BE2C (cell line): ENCODE measurements at places on chromosomes 6 and 20.

DNA sequence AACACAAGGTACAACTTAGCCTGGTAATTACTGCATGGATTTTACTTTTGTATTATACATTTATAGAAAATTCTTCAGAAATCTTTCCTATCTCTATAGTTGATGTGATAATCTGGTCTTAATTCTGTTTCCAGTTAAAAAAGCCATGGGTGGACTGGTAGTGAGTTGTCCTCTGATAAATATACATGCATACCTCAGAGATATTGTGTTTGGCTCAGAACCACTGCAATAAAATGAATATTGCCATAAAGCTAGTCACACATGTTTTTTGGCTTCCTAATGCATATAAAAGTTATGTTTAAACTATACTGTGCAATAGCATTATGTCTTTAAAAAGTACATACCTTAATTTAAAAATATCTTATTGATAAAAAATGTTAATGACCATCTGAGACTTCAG lies 708.6 kb upstream of the MARCKS start:
- no peak for DNase-seq

- DNase-seq: no peak
These were observed 64.0 kb downstream of the ARHGAP18 start for GRCh38 chr6:129645830-129646579.

DNA sequence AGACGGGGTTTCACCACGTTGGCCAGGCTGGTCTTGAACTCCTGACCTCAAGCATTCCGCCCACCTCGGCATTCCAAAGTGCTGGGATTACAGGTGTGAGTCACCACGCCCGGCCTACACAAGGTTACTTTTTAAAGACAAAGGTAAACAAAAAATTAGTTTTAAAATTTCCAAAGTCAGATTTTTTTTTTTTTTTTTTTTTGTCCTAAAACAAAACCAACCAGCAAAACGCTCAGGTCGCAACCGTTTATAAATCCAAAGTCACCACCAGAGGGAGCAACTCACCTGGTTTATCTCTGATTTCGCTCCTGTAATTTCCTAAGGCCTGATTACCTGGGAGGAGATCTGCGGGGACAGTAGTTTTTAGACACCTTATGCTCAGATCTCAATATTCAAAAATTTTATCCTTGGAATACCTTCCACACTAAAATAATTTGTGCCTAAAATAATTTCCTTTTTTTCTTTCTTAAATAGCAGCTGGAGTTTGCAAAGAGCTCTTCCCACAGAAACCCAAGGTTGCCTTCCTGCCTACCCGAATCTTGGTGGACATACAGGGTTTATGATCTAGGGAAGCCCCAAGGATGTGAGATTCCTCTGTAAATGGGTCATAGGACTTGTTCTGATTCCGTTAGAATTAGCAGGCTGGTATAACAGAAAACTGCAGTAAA lies 19.8 kb upstream of the TREM1 start:
- peak; percentile 37 for DNase-seq

DNA sequence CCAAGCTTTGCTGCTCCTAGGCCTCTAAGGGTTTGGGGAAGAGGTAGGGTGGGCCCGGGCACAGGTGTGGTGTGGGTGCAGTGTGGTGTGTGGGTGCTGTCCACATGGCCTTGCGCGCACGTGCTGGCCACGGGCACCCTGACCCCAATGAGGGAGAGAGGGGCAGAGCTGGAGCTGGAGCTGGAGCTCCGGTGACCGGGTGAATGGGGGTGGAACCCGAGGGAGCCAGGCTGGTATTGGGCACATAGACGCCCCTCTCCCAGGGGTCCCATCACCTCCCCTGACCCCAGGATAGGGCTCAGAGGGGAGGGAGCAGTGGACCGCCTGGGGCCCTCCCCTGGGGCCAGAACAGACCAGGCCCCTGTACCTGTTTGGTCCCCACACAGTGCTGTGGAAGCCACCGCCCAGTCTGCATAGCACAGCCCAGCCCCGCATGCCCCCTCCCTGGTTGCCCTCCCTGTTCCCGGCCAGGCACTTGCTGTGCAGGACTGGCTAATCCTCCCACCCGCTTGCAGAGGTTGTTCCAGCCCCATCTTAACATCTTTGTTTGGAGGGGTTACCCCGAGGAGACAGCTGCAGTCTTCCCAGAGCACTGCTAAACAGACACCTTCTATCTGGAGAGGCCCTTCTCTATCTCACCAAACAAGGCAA lies 984 bp downstream of the ADAM33 start:
- DNase-seq: no peak

GRCh38 chr6:36227379-36228228 lies 31.1 kb downstream of the BRPF3 start:
- no peak for DNase-seq

GRCh38 chr6:154766288-154766687 lies 33.1 kb downstream of the SCAF8 start:
- no peak for DNase-seq

GRCh38 chr6:8939615-8940014 lies 504.3 kb upstream of the SLC35B3 start:
- no peak for DNase-seq

DNA sequence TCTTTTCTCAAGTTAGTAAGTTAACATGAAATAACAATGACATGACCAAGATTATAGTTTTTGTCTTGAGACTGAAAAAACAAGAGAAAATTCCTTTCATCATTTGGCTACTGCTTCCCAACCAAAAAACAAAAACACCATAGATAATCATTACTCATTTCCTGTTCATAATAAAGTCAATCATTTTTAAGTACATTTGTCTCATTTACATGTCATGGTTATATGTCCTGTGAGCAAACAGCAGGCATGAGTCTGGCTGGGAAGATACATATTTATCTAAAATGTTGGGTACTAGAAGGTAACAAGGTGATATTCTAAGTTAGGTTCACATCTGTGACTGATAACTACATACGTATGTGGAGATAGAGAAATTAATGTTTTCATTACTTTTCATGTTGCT lies 180.5 kb downstream of the ISM1 start:
- no peak for DNase-seq

DNA sequence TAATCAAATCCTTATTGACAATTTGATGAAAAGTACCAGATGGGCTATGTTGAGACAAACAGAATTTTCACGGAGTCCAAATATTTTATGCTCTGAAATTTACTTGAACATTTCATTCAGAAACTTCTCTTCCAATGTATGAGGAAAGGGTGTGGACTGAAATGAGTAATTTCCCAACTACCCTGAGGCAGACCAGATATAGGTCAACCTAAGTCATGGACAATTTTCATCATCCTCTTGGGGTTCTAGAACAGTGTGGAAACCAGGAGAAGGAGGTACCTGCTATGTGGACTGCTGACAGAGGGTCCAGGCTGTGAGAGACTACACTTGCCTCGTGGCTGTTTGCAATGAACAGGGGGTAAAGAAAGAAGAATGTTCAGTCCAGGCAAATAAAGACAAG lies 323.0 kb downstream of the ESR1 start:
- no peak for DNase-seq

GRCh38 chr6:16540804-16541752 lies 220.2 kb downstream of the ATXN1 start:
- DNase-seq: no peak

DNA sequence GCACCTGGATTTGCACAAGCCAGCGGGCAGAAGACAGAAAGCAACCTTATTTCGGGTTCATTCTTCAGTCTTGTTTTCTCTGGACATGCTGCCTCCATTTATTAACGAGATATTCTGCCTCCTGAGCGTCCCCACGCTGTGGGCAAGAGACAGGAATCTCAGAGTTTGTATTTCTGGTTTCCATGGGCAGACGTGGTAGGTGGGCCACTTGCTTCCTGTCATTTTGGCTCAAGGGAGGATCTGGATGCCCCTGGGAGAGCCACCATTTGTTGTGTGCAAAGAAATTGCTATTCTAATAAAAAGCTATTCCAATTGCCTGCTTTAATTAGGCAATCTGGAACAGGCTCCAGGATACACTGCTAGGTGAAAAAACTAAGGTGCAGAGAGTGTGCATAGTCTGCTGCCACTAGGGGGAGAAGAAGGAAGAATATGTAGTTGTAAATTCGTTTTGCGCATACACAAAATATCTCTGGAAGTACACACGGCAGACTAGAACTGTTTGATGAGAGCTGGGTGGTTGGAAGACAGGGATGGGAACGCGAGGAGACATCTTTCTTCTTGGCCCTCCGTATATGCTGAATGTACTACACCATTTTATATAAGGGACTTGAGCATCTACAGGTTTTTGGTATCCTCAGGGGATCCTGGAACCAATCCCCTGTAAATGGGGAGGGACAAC lies 30.1 kb upstream of the SLC16A10 start:
- DNase-seq: peak; percentile 34

GRCh38 chr6:15423286-15423993 lies 177.6 kb downstream of the JARID2 start:
- DNase-seq: no peak

- no peak for DNase-seq
These were observed 212.3 kb upstream of the HSF2 start for GRCh38 chr6:122187186-122187585.

DNA sequence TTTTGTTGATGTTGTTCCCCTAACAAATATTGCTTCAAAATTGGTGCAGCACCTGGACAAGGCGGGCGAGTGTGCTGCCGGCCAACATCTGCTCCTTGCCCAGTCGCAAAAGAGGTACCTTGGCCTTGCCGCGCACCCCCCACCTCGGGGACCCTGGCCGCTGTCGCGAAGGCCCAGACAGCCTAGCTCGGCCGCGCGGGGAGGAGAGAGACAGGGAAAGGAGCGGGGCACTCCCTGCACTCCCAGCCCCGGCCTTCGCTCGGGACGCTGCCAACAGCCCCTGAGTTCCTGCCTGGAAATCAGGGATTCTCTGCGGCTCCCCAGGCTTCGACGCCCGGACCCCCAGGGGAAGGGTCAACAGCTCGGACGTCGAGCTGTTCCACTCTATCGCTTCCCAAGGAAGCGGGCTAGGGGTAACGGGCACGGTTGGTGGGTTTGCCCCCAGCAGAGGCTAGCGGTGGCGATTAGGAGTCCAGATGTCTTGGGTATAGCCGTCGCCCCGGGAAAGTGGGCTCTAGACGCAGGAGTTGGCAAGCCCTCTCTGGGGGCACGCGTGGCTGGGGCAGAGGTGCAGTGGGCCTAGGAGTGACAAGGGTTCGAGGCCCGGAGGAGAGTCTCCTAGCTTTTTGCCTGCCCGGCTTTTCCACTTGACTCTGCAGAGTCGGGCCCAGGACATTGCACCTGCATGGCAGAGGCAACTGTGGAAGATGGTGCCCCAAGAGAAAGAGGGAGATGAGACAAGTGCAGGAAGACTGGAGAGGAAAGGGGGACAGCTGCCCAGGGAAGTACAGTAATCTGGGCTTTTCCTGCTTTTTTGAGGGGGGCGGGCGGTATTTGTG lies 8.2 kb downstream of the POU3F2 start:
- DNase-seq: no peak

DNA sequence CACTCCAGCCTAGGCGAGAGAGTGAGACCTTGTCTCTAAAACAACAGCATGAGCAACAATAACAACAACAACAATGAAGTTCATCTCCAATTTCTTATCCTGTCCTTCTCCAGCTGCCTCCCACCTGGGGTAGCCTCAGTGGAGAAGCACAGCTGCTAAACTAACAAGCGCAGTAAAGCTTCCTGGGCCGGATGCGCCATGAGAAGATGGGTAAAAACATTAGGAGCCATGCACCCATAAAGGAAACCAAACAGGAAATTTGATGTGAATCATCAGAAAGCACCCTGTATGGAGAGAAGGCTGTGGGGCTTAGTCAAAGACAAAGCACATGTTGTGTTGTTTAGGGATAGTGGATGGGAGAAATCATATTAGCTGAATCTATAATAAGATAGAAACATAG lies 61.1 kb upstream of the CCN6 start:
- DNase-seq: no peak

DNA sequence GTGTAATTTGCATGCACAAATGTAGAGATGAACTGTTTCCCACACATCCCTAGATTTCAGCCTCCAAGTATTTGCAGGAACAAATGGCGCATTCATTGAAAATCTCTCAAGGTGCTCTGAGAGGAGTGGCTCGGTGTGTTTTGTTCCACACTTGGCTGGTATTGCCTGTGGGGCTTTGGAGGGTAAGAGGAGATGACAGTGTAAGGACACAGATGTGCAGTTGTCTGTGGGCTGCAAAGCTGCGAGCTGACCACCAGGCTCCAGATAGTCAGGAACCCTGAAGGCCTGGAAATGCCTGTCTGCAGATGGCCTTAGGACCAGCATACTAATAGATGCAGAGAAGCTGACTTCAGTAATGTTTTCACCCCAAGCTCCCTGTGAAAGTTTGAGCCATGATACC lies 57.7 kb upstream of the PBOV1 start:
- DNase-seq: no peak

GRCh38 chr6:124297507-124297906 lies 493.8 kb downstream of the NKAIN2 start:
- no peak for DNase-seq

- no peak for DNase-seq
These were observed 73.8 kb upstream of the CD93 start for GRCh38 chr20:23159947-23160318.
